ENCODE measurements at places on chromosomes 7 and 10.

- no peak for DNase-seq
Observed at GRCh38 chr10:74063256-74063655, 65.3 kb downstream of the VCL start.

DNA sequence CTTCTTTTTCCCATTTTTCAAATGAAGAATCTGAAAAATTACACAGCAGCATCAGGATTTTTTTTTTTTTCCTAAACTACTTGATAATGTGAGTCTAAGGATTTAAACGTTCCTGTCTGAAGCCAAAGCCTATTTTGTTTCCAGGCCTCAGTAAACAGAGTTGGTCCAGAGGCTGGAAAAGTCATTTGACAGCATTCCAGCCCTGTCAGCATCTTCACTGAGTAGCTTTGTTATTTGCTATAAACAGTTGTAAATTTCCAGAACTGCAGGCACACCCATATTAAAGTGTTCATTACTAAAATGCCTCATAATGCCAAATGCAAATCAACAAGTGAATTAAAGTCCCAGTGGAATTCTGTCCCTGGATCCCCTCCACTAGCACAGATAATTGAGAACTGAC is 35.5 kb upstream of the KMT2E start:
- no peak for DNase-seq

- no peak for DNase-seq
Observed at GRCh38 chr10:86600296-86600695, 54.1 kb upstream of the OPN4 start.

GRCh38 chr10:7483848-7484247 is 73.0 kb upstream of the SFMBT2 start:
- peak; percentile 23 for DNase-seq

DNA sequence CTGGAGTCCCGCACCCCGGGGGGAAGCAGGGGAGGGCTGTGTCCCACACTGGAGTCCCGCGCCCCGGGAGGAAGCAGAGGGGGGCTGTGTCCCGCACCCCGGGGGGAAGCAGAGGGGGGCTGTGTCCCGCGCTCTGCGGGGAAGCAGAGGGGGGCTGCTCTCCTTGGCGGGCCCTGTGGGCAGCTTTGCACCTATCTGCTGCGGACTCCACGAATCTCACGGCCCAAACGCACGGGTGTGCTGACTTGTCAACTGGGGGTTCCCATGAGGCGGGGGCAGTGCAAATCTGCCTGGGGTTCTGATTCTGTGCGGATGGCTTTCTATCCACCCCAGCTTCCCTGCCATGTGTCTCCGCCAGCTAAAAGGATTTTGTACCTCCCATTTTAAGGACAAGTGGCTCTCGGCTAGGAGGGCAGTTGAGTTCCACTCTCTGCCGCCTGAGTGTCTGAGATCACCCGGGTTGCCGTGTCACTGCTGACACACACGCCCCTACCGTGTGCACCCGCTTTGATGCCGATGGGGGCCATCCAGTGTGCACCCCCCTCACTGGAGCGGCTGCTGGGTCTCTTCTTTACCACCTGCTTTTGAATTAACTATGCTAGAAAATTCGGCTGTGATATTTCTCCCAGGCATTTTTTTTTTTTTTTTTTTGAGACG is 20.5 kb downstream of the GPER1 start:
- no peak for DNase-seq

GRCh38 chr10:131973160-131973951 is 8.4 kb downstream of the BNIP3 start:
- no peak for DNase-seq

GRCh38 chr10:88190540-88191235 is 327.3 kb downstream of the PTEN start:
- DNase-seq: no peak

DNA sequence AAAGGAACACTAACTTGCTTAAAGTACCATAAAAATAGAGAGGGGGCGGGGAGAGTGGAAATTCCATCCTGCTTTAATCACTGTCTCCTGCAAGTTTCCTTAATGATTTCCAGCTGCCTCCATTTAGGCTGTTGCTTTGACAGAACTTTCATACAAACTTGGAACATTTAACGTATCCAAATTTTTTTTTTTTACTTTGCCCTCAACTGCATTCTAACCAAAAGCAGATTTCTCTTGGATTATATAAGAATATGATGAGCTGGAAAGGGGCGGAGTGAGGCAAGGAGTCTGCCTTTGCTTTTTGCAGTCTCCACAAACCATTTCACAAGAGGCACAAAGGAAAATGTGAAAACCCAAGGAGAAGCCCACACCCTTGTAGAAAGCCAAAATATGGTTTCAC is 46.6 kb upstream of the COL1A2 start:
- no peak for DNase-seq

- no peak for DNase-seq
Observed at GRCh38 chr10:15745751-15746150, 26.0 kb upstream of the ITGA8 start.
